Mesenteric fat pad (tissue), 1 donor: ENCODE measurements at places on chromosomes 12 and 14. TPM values are rescaled to one million over a fixed set of nuclear protein-coding genes. Genes with fewer than 3 reads are reported as not detected.

GRCh38 chr12:27190761-27191160 lies 53.3 kb upstream of the STK38L start:
- DNase-seq: no peak

- DNase-seq: no peak
Measured at GRCh38 chr12:112386726-112387125, 4.5 kb upstream of the HECTD4 start.

DNA sequence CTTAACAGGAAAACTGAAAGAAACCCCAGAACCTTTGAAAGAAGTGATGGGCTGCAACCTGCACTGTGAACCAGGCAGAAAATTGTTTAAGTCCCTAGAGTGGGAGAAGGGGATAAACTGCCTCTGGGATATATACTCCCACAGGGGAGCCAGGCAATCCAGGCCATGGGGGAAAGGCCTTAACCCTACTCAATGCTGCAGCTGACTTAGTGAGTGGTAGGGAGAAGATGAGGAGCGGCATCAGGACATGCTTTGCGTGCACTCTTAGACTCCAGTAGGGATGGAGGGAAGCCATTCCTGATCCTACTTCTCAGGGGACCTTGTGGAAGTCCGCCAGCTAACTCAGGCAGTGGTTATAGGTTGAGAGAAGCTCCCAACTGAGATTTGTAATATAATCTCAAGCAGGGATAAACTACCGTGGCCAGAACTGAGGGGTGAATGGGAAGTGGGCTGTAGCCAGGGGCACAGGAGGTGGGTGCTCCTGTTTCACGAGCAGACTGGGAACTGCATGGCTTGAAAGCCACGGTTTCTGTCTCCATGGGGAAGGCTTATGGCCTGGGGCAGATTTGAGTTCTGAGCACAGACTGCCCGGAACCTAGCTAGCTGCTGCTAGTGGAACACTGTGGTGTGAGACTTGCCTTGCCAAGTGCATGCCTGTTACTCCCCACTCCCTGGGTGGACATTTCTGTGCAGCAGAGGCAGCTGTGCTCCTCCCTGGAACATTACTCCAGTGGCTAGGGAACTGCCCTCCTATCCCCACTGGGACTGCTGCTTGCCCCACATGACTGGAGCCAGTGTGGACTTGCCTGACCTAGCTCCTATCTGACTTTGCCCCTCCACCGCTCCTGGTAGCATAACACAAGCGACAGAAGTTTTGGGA lies 119.2 kb upstream of the SCAF11 start:
- no peak for DNase-seq

- DNase-seq: no peak
Measured at GRCh38 chr12:18868717-18869116, 130.8 kb downstream of the CAPZA3 start.

- no peak for DNase-seq
Measured at GRCh38 chr12:19800884-19801283, 361.6 kb downstream of the AEBP2 start.

GRCh38 chr12:104928036-104928745 lies 29.9 kb downstream of the SLC41A2 start:
- no peak for DNase-seq

DNA sequence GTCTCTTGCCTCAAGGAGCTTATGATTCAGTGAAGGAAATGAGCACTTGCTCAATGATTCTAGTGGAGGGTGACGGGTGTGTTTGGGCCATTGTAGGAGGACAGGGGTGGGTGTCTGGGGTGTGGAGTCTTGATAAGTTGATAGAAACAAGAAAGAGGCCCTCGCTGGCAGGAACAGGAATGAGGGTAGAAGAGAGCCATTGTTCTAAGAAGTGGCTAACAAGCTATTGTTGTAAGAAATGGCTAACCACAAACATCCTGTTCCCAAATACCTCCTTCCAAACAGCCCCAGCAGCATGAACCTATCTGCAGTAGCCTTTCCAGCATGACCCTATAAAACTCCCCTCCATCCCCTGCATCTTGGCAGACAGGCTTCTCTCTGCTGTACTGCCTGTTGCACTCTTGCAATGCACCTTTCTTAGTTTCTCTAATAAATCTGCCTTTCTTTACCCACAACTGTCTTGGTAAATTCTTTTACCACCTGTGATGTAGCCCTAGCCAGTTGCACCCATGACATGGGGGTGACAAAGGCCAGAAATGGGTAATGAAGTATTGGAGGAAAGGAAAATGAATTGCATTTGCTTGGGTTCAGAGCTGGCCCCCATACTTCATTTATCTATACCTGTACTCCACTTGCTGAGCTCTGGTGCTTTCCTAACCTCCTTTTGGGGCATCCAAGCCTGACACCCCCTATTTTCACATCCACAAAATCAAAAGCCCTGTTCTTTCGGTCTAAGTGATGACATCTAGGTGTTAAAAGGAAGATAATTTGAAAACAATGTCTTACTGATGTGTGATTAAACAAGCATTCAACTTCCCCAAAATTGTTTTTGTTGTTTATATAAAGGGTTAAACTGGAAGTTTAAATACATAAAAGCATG lies 389.1 kb downstream of the GRIN2B start:
- no peak for DNase-seq

- no peak for DNase-seq
Measured at GRCh38 chr12:117980616-117981015, 11.8 kb upstream of the KSR2 start.

- no peak for DNase-seq
Measured at GRCh38 chr14:76261371-76261811, 109.7 kb downstream of the GPATCH2L start.

CKAP4 gene
- 46.0 TPM for total RNA-seq

PTGDR gene
- 1.0 TPM for total RNA-seq

GLT8D2 gene
- total RNA-seq: 6.3 TPM

AGAP2 gene
- total RNA-seq: 2.1 TPM

ESPL1 gene
- total RNA-seq: 0.67 TPM

ALG10 gene
- total RNA-seq: 4.9 TPM
